Memory B cell (primary cell): ENCODE measurements at places on chromosomes 13 and 19.

- no peak for DNase-seq
These were observed 51.6 kb upstream of the F7 start for GRCh38 chr13:113053801-113054604.

- no peak for DNase-seq
These were observed 19.1 kb downstream of the ELL start for GRCh38 chr19:18502638-18503294.

GRCh38 chr19:29622166-29623070 lies 16.3 kb downstream of the POP4 start:
- no peak for DNase-seq

GRCh38 chr13:109816112-109816807 lies 29.9 kb upstream of the IRS2 start:
- no peak for DNase-seq

GRCh38 chr13:72507416-72508199 lies 219.8 kb downstream of the MZT1 start:
- no peak for DNase-seq

GRCh38 chr19:39098365-39099269 lies 14.4 kb downstream of the ACP7 start:
- no peak for DNase-seq

DNA sequence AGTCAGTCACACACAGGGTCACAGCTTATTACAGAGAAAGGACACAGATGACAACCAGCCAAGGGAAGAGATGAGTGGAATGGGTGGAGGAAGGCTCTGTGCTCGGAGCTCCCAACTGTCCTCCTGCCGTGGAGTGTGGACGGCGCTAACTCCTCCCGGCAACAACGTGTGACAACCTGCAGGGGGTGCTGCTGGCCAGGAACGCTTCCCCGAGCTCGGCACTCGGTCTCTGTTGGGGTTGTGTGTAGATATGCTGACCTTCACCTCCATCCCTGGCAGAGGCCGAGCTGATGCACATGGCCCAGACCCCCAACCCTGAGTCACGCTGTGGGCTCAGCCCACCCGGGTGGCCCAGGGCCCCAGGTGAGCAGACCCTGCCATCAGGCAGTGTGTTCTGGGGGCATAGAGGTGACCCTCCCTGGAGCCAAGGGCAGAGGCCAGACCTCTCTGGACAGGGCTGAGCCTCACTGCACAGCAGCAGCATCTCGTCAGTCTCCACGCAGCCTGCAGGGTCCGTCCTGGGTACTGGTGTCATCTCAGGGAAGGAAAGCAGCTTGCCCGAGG lies 14.1 kb downstream of the ZNF444 start:
- no peak for DNase-seq
